ENCODE measurements at places on chromosomes 11 and 22.
A peak's percentile ranks its signal among the peaks of the same experiment; 100 is the strongest.

- DNase-seq: peak; percentile 29
Observed at GRCh38 chr11:94926698-94927237, 46.6 kb downstream of the CWC15 start.

GRCh38 chr11:128318856-128319474 is 268.4 kb downstream of the ETS1 start:
- no peak for DNase-seq

- no peak for DNase-seq
Observed at GRCh38 chr22:25085930-25086901, 113.4 kb upstream of the CRYBB3 start.

- no peak for DNase-seq
Observed at GRCh38 chr22:27139935-27140511, 482.6 kb downstream of the MIAT start.

- DNase-seq: no peak
Observed at GRCh38 chr11:91921974-91922373, 302.6 kb upstream of the FAT3 start.

DNA sequence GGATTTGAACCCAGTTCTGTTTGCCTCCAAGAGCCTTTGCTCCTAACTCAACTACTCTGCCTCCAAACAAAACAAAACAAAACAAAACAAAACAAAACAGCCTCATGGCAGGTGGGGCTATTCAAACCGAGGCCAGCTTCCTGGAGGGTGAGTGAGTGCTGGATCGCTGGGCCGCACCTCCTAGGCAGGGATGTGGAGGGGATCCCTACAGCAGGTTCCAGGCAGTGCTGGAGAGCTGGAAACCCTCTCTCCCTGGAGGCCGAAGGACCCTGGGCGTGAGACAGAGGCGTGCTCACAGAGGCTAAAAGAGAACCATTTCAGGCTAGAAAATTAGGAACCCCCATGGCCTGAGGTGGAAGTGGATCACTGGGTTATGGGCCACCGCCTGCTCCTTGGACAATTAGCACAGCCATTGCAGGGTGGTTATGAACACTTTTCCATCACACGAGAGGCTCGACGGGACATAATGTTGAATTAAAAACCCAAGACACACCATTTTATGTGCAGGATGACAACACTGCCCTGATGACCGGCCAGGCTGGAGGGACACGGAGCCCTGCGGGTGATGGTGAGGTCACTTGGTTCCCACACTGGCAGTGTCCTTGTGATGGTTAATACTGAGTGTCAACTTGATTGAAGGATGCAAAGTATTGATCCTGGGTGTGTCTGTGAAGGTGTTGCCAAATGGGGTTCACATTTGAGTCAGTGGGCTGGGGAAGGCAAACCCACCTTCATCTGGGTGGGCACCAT is 35.2 kb downstream of the SHISAL1 start:
- no peak for DNase-seq

DNA sequence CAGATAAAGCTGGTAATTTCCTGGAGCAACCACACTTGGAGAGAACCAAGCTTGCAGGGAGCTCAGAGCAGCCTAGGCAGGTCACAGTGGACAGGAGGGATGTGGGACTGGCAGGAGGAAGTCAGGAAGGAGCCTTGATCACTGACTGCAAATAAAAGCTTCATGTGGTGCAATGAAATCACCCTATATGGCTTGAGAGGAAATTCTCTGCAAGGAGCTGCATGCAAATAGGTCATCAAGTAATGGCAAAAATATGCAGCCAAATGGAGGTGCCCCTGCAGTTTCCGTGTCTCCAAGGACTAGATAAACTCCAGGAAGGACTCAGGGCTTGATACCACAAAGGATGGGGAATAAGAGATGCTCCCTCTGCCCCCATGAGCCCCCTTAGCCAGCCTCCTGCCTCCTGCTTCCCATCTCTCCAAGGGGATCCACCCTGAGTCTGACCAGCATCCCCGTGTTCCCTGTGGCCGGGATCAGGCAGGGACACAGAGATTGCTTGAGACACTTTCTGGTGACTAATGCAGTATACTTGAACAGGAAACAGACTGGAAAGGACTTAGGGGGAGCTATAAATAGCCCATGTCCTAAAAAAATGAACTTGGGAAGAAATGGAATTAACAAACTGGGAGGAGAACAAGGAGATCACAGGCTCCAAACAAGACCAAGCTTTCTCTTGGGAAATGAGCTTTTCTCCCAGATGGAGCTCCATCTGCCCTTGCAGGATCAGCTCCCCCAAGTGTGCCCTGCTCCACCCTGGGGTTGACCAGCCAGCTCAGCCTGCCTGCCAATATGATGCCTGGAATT is 23.9 kb upstream of the MICAL2 start:
- no peak for DNase-seq

DNA sequence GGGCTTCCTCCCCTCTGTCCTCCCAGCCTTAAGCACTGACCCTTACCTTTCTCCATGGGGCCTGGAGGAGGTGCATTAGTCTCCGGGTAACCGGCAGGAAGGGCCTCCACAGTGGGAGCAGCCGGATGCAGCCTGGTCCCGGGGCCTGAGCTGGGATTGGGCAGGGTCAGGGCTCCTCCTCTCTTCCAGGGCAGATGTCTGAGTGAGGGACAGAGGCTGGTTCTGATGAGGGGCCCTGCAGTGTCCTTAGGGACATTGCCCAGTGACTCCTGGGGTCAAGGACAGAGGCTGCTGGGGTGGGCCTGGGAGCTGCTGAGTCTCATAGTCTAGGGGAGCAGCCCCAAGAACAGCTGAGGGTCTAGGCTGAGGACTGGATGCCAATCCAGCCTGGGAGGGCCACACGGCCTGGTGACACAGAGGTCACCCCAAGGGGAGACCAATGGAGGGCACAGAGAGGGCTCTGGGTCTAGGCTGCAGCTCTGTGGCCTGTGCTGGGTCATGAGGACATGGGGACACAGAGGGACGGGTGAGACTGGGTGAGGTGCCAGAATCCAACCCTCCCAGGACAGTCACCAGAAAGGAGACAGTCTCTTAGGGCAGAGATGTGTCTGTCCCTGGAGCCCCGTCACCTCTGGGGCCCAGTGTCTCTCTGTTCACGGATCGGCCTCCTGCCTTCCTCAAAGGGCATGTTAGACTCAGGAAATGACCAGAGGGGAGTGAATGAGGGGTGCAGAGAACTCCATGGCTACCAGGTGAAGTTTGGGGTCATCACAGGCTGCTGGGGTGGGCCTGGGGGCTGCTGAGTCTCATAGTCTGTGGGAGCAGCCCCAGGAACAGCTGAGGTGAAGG is 6.5 kb downstream of the IGLL5 start:
- no peak for DNase-seq

GRCh38 chr11:111460856-111461255 is 51.3 kb downstream of the BTG4 start:
- no peak for DNase-seq

DNA sequence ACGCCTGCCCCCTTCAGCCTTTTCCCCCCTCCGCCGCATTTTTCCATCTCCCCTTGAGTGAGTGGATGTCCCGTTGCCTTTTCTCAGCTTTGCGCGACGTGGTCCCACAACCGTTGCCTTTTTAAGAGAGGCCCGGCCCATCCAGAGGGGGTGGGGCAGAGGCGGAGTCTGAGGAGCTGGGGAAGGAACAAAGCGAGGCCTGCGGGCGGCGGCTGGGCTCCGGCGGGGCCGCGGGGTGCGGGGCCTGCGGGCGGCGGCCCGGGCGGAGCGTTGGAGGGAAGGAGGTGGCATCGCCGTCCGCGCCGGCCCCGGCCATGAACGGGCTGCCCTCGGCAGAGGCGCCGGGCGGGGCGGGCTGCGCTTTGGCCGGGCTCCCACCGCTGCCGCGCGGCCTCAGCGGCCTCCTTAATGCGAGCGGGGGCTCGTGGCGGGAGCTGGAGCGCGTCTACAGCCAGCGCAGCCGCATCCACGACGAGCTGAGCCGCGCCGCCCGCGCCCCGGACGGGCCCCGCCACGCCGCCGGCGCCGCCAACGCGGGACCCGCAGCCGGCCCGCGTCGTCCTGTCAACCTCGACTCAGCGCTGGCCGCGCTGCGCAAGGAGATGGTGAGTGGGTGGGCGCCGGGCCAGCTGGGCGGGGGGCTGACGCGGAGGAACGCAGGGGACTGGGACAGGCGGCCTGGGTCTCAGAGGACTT is at the start of gene FAM89B:
Gene FAM89B (plus strand): TSS at position 183 of the 696 bp plus-strand sequence. CDS start 132 bp downstream, at position 315.
- peak; percentile 65 for DNase-seq

DNA sequence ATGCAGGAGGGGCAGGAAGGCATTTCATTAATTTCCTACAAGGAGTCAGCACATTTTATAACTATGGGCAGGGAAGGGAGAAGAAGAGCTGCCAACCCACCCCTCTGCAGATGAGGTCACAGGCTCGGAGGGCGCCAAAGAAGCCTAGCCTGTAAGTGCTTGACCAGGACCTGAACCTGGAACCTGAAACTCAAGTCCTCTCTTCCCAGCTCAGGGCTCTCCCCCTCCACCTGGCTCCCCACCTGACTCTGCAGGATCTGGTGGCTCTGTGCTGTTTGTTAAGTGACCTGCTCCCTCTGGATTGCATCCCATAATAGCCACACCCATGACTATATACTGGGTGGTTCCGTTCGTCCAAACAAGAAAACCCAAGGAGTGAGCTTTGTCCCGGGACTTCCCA is 27.3 kb downstream of the SCGB1A1 start:
- no peak for DNase-seq

- no peak for DNase-seq
Observed at GRCh38 chr11:118306556-118306955, 2.0 kb downstream of the CD3E start.

DNA sequence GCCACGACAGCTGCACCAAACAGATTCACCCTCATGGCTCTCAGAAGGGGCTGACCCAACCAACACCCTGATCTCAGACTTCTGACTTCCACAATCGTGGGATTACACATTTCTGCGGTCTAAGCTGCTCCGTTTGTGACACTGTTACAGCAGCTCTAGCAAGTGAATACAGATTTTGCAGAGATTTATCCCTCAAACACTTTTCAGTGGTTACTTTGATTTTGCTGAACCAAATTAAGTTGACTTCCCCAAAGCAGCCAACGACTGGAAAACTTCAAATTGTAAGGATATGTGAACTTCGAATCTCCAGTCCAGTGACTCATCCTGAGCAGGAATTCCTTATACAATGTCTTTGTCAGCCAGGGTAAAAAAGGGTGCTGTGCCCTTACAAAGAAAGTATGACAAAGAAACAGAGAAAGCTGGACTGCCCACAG is 14.8 kb upstream of the INCENP start:
- DNase-seq: no peak

- DNase-seq: no peak
Observed at GRCh38 chr22:30238661-30239487, 7.7 kb downstream of the LIF start.

- no peak for DNase-seq
Observed at GRCh38 chr11:90241414-90241813, 18.6 kb upstream of the CHORDC1 start.

DNA sequence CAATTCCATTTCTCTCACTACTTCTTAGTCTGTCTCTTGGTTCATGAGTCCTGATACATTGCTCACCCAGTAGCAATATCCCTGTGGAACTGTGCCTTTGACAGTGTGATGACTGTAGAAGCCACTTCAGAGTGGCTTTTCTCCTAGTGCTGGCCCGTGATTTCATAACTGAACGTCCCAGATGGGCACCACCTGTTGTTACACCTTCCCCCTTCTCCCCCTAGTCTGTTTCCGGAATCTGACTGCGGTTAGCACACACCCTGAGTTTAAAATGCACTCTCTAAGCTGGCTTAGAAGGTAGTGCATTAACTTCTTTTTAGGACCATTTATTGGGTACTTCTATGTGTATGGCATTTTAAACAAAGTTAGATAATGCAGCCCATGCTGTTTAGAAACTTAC is 83.0 kb downstream of the ALX4 start:
- no peak for DNase-seq

DNA sequence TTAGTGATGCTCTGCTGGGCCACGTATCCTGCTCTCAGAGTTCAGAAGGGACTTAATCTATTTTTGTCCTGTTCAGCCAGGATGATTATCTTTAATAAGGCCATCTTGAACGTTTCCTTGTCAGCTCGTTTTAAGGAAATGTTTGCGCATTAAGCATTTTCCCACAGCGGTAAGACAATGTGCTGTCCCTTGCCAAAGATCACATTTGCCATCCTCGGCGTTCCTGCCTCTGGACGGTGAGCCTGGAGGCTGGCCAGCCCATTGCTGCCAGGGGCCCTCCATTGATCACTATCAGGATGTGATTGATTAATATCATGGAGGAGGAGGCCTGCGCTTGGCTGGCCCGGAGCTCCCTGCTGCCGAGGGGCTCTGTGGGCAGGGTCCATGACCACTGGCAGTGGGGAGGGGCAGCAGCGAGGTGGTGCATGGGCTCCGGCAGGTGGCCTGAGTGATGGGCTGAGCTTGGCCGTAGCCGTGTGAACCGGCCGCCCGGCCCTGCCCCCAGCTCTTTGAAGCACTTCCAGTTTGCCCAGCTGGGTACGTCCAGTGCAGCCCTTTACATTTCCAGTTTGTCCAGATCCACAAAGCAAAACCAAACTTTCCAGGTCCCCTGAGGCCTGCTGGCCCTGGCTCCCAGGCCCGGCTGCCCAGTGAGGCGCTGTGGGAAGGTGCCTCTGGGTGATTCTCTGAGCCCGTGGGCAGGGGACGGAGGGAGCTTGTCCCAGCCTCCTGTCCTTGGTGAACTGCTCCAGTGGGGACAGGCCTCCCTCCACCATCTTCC is 49.5 kb upstream of the SMIM38 start:
- DNase-seq: no peak
